SJSA1 (cell line): ENCODE measurements at places on chromosomes 13 and 19. TPM values are rescaled to one million over a fixed set of nuclear protein-coding genes. Genes with fewer than 3 reads are reported as not detected.

- DNase-seq = no peak
Measured at GRCh38 chr13:109275139-109275745, 511.1 kb downstream of the IRS2 start.

GRCh38 chr19:38912600-38913514 lies 871 bp upstream of the CCER2 start:
- DNase-seq = no peak

GRCh38 chr13:85243831-85244230 lies 555.4 kb downstream of the SLITRK6 start:
- DNase-seq = no peak

DNA sequence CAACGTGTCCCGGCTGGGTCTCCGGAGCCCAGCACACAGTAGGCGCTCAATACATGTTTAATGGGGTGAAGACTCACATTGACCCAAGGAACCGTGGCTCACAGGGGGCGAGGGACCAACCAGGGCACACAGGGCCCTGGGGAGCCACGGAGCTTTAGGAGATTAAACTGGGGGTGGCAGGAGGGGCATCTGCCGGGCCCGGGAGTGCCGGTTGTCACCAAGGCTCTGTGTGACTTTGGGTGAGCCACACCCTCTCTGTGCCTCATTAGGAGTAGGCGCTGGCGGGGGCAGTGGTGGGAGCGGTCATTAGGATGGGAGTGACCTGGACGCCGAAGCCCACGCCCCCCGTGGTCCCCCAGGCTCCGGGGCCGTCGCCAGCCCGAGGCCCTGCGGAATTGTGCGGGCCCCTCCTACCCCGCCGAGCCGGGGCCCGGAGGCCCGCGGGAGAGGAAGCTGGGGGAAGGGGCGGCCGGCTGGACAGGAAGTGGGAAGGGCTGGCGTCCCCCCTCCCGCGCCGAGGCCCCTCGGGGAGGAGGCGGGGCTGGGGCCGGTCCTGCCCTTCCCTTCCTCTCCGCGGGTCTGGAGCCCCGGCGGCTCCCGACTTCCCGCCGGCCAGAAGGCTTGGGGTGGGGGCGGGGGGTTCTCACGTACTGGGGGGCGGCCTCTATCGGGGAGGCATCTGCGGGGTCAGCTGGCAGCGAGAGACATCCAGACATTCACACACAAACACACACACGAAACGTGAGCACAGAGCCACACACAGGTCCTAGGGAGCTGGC lies 1.8 kb upstream of the SSBP4 start:
- DNase-seq = peak; percentile 87

DNA sequence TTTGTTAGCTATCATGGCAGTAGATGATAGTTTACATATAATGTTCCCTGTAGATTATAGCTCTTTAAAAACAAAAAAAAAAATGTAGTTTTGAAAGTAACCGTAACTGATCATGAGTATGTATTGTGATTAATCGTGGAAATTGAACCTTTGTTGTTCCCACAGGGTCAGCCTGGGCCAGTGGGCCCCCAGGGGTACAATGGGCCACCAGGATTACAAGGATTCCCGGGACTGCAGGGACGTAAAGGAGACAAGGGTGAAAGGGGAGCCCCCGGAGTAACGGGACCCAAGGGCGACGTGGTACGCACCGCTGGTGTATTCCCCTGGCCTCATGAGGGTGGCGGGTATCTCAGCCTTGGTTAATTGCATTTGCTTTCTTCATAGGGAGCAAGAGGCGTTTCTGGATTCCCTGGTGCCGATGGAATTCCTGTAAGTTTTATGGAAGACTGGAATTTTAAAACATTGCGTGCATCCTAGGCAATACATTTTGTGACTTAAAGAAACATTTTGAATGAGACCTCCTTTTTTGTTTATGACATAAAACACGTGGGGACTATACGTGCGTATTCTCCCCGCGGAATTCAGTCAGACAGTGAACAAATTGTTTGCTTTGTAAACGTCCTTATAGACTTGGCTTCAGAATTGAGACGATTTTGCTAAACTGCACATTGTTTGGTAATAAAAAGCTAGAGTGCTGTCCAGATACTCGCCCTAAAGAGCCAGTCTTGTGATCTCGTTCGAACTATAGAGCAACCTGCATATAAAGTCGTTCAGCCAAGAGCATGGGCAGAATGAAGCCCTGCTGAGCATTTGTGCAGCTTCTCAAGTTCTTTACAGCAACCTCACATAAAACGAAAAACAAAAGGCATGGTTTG lies 117.7 kb downstream of the COL4A2 start:
- DNase-seq = no peak

- DNase-seq = no peak
Measured at GRCh38 chr19:35395382-35396199, 24.7 kb downstream of the GPR42 start.

GRCh38 chr19:7661744-7662538 lies 6.9 kb upstream of the RETN start:
- DNase-seq = no peak

GRCh38 chr13:35724446-35724845 lies 248.0 kb upstream of the MAB21L1 start:
- no peak for DNase-seq

DNA sequence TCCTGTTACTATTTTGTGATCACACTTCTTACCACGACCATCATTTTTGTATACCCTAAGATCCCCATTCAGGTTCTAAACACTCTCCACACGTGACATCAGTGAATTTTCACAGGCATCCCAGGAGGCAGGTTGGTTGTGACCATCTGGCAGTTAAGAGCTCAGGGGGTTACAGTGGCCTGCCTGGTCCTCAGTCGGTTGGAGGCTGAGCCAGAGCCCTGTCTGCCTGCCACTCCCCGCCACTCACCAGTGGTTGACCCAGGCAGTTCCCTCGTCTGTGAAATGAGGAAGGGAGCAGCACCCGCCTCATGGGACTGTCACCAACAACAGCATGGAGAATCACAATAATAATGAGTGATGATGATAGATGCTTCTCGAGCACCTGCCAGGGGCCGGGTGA lies 36.4 kb upstream of the EHD2 start:
- no peak for DNase-seq

GRCh38 chr19:53818756-53819155 lies 5.4 kb downstream of the NLRP12 start:
- DNase-seq = no peak

GRCh38 chr19:49150106-49150943 lies 4.9 kb downstream of the HRC start:
- peak; percentile 85 for DNase-seq

- no peak for DNase-seq
Measured at GRCh38 chr13:40442231-40442630, 224.2 kb downstream of the FOXO1 start.

DNA sequence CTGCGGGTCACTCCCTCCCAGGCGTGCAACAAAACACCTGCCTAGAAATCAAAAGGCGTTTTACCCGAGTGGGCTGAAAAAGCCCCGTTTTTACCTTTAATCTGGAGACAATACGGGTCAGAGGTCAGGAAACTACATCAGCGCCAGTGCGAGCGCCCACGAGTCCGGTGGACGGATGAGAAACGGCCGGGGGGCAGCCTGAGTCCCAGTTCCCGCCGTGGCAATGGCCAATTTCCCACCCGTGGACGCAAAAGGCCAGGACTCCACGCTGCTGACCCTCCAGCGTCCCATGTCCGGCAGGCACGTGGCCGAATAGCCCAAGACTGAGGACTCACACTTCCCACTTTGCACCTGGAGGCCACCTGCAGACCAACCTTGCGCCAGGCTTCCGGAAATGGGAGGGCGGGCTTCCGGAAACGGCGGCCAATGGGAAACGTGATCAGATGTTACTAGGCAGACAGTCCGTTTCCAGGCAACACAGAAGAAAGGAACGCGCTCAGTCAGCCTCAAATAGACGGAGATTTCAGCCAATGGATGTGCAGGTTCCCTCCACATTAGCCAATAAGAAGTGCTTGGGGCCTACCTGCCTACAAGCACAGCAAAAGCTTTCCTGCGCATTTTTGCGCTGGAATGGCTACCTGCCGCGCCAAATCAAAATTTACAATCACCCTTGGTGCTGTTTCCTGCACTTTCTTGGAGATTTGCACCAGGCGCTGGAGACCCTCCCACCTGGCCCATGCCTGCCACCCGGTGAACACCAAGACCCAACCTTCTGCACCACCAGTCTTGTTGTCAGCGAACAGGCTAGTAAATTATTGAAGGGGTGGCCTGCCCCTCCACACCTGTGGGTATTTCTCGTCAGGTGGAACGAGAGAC lies 47.4 kb downstream of the ZFP14 start:
- DNase-seq = no peak

GRCh38 chr19:33667141-33667650 lies 45.4 kb downstream of the CHST8 start:
- DNase-seq = no peak

DNA sequence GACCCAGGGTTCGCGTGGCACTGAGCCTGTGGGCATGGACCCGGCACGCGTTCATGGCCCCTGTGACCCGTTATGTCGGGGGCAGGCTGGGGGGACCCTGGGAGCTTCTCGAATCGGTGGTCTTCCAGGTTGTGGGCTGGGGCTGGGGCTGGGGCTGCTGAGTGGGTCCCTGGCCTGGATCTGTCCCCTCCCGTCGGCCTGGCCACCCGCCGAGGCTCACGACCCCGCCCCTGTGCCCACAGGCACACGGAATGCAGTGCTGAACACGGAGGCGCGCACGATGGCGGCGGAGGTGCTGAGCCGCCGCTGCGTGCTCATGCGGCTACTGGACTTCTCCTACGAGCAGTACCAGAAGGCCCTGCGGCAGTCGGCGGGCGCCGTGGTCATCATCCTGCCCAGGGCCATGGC lies 6.5 kb downstream of the NCLN start:
- no peak for DNase-seq

GRCh38 chr13:109586509-109587346 lies 199.7 kb downstream of the IRS2 start:
- no peak for DNase-seq

DNA sequence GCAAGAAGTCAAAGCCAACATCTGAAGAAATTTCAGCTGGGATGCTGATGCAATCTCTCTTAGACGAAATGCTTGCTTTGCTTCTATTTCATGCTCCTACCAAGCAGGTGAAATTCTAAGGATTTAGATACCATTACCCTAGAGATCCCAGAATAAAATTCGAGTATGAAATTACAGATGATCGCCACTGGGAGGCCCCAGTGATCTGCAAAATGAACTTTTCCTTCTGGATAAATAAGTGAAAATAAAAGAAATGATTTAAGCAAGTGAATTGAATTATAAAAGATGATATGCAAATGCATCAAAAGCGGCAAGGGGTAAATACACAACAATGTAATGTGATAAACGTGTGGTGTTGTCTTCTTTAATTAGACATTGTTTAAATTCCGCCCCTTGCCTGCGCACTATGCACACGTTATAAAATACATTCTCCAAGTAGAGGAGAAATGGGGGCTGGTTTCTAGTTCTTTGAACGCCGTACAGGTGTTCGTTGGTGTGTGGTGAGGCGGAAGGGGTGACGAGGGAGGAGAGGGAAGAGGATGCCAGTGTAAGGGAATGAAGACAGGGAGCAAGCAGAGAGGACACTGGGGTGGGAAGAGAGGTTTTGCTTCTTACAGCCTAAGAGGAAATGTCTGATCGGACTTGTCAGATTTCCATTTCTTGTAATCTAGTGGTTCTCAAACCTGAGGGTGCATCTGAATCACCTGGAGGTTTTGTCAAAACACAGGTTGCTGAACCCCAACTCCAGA lies 58.0 kb downstream of the ERCC5 start:
- DNase-seq = no peak

DNA sequence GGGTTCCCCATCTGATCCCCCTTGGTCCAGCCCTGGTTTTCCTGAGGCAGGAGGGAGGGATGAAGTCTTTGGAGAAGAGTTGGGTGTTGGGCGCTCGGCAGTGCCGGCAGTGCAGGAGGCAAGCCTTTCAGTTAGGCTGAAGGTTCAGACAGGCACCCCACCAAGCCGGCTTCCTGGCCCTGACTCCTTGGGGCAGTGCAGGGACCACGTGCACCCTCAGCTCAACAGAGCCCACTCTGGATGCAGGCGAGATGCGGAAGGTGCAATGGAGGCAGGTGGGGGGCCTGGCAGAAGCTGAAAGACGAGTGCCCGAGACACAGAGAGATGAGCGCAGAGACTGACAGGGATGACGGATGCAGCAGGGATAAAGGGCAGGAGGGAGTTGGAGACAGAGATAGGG lies 11.1 kb downstream of the MAMSTR start:
- DNase-seq = no peak

GRCh38 chr19:4172861-4173473 lies 9.4 kb downstream of the SIRT6 start:
- peak; percentile 49 for DNase-seq

GRCh38 chr13:50387051-50387581 lies 371.9 kb downstream of the KCNRG start:
- no peak for DNase-seq

DNA sequence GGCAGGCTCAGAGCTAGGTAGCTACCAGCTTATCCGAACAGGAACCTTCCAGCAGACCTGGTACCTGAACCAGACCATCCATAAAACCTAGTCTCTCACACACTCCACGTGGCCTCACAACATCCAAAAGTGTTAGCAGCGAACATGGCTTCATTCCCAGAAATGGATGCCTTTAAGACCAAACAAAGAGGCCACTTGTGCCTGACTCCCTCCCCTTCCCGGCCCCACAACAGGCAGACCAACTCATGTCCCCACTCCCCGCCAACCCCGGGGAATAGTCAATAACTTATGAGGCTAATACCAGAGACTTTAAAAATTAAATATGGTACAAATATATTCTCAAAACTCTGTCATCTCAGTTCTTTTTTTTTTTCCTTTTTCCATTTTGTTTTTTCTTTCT lies 46.2 kb downstream of the ZNF557 start:
- DNase-seq = no peak

- no peak for DNase-seq
Measured at GRCh38 chr13:43434191-43434590, 352.6 kb downstream of the ENOX1 start.

- DNase-seq = no peak
Measured at GRCh38 chr13:105333416-105333815, 1202.0 kb downstream of the EFNB2 start.

The CASP14 gene
- total RNA-seq = not detected in 2 replicates

The HS6ST3 gene
- total RNA-seq = 0.03 TPM in 1 of 2 replicates, not detected in the other

The IGFL2 gene
- not detected in 2 replicates for total RNA-seq

The SHISA7 gene
- not detected in 2 replicates for total RNA-seq

The TLE2 gene
- total RNA-seq = 19.2 and 19.9 TPM in 2 replicates

The IGSF23 gene
- total RNA-seq = 0.37 TPM in 1 of 2 replicates, not detected in the other

The ZNF493 gene
- total RNA-seq = 2.1 and 3.1 TPM in 2 replicates

The GIPC1 gene
- total RNA-seq = 148 and 234 TPM in 2 replicates

The PCDH9 gene
- total RNA-seq = 1.1 and 2.2 TPM in 2 replicates

The ZNF177 gene
- total RNA-seq = 1.8 TPM in 1 of 2 replicates, not detected in the other

The PEX11G gene
- 0.47 TPM in 1 of 2 replicates, not detected in the other for total RNA-seq

The FGF14 gene
- total RNA-seq = not detected in 2 replicates

The ZNF610 gene
- 1.6 and 2.5 TPM in 2 replicates for total RNA-seq

The NCAN gene
- not detected in 2 replicates for total RNA-seq

The IZUMO4 gene
- total RNA-seq = 1.9 TPM in 1 of 2 replicates, not detected in the other

The KLK4 gene
- total RNA-seq = not detected in 2 replicates

The DNASE2 gene
- 21.8 and 25.5 TPM in 2 replicates for total RNA-seq

The DAPK3 gene
- total RNA-seq = 151 and 202 TPM in 2 replicates
